Activated CD8-positive, alpha-beta memory T cell treated with anti-CD3 and anti-CD28 coated beads, Interleukin-2, amount 50 U/mL, for 48 hours (primary cell): ENCODE measurements at places on chromosomes 16 and 17.

DNA sequence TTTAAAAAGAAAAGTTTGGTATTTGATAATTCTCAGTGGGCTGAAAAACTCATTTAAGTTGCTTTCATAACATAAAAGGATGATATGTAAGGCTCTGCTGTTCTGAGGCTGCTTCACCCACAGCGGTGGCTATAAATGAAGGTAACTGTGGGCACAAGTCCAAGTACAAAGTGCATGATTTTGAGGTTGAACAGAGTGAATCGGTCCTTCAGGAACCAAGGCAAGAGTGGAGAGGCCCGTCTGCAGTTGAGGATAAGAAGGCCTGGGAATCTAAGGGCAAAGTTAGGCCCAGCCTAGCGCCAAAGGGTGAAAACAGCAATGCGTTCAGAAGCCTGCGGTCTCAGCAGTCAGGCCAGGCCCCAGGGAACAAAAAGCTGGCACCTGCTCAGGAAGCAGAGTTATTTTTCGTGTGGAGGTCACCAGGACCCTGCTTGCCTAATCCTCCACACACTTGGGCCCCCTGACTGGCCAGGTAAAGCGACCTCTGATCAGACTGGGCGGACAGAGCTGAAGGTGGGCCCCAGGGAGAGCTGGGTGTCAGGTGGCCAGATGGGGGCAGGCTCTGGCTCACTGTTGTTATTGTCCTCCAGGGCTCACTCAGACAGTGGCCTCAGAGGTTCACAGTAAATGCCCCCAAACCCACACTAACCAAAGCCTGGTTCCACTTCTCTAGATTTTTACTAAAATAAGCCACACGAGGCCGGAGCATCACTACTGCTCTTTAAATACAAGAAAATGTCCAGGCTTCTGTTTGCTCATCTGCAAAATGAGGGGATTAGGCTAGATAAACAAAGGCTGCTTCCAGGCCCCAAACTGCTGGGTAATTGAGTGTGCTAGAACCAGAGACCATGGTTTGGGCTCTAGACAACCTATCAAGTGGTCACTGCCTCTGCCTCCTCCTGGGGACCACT, 46.5 kb downstream of the TEX2 start:
- DNase-seq = no peak

GRCh38 chr17:82698974-82699442, 510 bp upstream of the RAB40B start:
- DNase-seq = no peak

DNA sequence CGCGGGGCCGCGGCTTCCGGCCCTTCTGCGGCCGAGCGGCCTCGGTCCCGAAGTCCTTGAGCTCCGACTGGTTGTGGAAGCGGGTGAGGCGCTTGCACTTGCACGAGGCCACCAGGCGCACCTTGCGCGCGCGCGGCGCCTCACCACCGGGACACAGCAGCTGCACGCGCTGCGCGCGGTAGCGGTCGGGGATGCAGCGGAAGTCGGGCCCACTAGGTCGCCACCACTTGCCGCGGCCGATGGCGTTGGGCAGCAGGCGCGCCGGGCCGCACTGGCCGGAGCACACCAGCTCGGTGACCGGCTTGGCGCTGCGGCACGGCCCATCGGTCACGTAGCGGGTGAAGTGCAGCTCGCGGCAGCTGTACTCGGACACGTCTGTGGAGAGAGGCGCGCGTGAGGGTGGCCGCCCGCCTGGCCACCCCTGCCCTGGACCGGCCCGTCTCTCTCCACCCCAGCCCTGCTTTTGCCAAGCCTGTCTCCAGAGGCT, 3.2 kb downstream of the SOST start:
- DNase-seq = peak; percentile 60

DNA sequence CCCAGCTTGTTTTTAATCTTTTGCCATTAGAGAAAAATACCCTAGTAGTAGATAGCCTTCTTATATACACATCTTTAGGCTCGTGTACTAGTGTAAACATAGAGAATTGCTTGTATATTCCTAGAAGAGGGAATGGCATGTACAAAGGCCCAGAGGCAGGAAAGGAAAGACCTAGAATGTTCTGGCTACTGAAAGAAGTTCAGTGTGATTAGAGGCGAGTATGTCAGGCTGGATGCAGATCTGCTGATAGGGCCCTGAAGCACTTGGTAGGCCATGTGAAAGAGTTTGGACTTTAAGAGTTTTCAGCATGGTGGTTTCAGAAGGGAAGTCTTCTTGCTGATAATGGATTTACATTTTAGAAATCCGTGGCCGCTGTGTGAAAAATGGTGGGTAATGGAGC, 17.4 kb downstream of the CTCF start:
- DNase-seq = no peak

- no peak for DNase-seq
Measured at GRCh38 chr17:841313-841712, 59.2 kb downstream of the MRM3 start.

DNA sequence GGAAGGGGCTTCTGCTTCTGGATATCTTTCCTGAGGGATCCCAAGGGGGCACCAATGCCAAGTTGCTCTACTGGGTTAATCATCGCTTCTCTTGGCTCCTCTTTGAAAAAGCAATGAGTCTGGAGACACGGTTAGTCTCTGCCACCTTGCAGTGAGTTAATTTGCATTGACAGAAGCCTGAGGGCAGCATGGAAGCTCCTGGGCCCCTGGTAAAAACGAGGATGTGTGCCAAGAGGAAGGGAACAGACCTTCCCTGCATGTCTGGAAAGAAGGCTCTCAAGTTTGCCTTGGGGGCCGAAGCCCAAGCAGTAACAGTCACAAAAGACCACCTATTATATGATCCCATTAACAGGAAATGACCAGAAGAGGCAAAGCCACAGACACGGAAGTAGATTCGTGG, 86.7 kb downstream of the IRX5 start:
- DNase-seq = no peak

DNA sequence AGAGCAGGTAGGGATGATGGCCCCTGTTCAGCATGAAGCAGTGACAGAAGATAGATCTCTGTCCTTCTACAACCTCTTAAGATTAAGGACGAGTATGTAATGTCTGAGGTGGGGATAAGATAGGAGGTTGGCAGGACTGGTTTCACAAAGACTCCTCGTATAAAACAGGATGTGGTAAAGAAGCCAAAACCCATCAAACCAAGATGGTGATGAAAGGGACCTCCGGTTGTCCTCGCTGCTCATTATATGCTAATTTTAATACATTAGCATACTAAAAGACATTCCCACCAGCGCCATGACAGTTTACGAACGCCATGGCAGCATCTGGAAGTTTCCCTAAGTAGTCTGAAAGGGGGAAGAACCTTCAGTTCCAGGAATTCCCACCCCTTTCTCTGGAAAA, 27.3 kb downstream of the MIS12 start:
- peak; percentile 43 for DNase-seq

GRCh38 chr16:14187517-14188338, 116.6 kb downstream of the MRTFB start:
- DNase-seq = no peak

GRCh38 chr17:43615330-43616028, 46.2 kb downstream of the MEOX1 start:
- DNase-seq = no peak

GRCh38 chr17:58335061-58335731, 6.6 kb upstream of the TSPOAP1 start:
- peak; percentile 84 for DNase-seq

GRCh38 chr16:86501989-86502855, 8.1 kb upstream of the FOXF1 start:
- DNase-seq = no peak

- no peak for DNase-seq
Measured at GRCh38 chr17:59330053-59330942, 1.2 kb upstream of the YPEL2 start.

DNA sequence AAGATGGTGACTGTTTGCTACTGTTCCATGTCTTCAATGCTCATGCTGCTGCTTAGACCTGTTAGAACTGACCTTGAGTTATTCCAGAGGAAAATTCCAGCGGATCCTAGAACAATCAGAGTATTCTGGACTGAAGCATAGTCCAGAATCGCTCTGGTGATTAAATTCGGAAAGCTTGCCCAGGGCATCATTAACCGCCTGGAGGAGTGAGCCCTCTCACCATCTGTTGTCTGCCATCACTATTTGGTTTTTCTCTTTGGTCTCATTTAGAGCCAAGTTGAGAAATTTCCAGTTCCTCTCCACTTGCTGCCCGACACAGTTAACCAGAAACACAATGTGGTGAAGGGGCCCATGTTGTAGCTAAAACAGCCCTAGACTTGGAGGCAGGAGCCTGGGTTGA, 104.1 kb downstream of the BMERB1 start:
- no peak for DNase-seq

- DNase-seq = no peak
Measured at GRCh38 chr17:56690441-56691291, 97.2 kb downstream of the NOG start.

- DNase-seq = no peak
Measured at GRCh38 chr17:28972437-28972836, 21.1 kb upstream of the PHF12 start.

DNA sequence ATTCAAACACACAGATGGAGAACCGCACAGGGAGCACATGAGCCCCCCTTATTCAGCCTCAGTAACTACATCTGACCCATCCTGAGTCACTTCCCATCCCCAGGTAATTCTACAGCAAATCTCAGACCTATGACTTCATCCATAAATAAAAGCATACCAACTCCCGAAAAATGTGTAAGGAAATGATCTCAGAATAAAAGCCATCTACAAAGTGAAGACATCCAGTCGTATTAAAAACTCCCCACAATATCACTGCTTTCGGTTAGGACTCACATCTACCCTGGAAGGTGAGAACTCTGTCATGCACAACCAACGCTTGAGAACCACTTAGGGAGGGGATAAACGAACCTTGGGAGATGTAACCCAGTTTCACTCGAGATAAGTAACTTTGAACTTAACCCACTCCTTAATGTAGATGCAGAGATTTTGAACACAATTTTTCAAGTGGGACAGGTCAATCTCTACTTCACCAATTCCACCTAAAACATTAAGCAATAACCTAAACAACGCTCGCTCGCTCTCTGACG, 1.3 kb downstream of the USP36 start:
- DNase-seq = no peak

GRCh38 chr16:86018071-86018470, 119.1 kb downstream of the IRF8 start:
- no peak for DNase-seq

- DNase-seq = no peak
Measured at GRCh38 chr17:8893621-8894201, 26.2 kb upstream of the PIK3R6 start.

GRCh38 chr17:67819722-67820121, 5.6 kb upstream of the BPTF start:
- DNase-seq = peak; percentile 2

DNA sequence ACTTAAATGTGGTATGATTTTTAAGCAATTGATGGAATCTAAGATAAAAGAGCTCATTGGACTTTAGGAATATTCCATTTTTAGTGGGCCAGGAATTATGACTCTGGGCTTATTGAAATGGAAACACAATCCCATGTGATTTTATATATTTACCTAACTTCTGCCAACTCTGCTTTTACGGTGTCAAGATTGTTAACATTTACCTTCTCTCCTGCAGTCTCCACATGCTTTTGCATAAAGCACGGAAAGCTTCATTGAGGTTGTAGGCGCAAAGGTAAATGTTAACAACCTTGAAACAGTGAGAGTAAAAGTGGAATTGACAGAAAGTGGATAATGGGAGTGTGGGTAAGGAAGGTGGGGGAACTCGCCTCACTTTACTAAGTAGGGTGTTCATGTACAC, 468.1 kb downstream of the PMP22 start:
- DNase-seq = no peak

DNA sequence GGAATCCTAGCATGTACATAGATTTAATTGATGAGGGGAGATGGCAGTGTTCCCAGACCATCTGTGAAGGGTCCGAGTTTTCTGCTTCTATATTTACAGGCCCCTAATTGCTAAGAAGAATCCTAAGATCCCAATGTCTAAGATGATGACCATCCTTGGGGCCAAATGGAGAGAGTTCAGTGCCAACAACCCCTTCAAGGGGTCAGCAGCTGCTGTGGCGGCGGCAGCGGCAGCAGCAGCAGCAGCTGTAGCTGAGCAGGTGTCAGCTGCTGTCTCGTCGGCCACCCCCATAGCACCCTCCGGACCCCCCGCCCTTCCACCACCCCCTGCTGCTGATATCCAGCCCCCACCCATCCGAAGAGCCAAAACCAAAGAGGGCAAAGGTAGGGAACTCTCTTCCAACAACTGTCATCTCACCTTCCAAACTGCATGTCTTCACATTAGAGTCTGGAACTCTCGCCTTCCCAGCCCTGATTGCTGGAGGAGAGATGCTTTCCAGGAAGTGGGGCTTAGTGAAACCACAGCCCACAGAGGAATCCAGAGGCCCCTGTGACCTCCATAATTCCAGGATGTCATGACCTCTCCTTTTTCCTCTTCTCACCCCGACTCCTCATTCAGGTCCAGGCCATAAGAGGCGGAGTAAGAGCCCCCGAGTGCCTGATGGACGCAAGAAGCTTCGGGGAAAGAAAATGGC, 4.7 kb downstream of the CHD3 start:
- DNase-seq = no peak

DNA sequence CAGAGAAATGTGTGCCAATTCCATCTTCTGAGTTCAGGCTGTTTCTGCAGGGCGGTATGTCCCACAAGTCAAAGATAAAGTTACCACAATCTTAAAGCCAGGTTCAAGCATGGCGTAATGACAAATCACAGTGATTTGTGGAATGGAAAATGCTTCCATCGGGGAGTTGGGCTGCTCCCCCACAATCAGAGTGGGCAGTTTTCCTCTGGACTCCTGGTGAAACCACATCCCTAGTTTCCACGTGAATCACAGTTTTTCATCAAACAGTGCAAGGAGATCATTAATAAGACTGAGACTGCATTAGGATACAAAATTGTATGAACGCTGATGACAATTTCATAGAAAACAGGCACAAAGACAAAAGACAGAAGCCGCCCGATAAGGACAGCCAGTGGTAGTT, 3.6 kb downstream of the LITAF start:
- no peak for DNase-seq

- DNase-seq = no peak
Measured at GRCh38 chr17:52079496-52079895, 79.0 kb downstream of the CA10 start.

GRCh38 chr16:81080233-81080632, 3.2 kb upstream of the C16orf46 start:
- DNase-seq = no peak

DNA sequence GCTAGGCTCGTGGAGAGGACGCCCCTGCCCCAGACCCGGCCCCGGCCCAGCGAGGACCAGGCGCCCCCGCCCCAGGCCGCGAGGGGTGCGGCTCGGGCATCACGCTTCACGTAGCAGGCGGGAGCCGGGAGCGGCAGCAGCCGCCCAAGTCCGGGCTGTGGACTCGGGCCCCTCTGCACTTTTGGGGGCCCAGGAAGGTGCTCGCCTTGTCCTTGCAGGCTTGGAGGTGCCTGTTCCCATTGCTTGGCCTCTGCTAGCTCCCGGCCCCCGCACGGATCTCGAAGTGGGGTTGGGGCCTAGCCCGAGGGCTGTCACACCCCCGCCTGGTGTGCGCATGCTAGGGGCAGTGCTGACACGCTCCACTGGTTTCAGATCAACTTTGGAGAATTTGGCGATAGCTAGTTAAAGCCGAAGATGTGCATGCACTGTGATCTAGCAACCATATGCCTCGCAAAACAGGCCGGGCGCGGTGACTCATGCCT, 55.7 kb downstream of the WSB1 start:
- no peak for DNase-seq

- no peak for DNase-seq
Measured at GRCh38 chr16:78553268-78554039, 454.0 kb downstream of the WWOX start.
